ENCODE measurements at places on chromosomes 12 and 14. TPM values are rescaled to one million over a fixed set of nuclear protein-coding genes. Genes with fewer than 3 reads are reported as not detected.

The DPF3 gene
- 1.3 TPM for total RNA-seq

The MUCL1 gene
- total RNA-seq = not detected

- no peak overlapping the region for H3K4me3 ChIP-seq
- DNase-seq = no peak
- H3K4me1 ChIP-seq = no peaks in the 10 kb centered on the region
- H3K36me3 ChIP-seq = no peaks in the 10 kb centered on the region
- H3K27me3 ChIP-seq = no peaks in the 10 kb centered on the region
These were observed 325.8 kb upstream of the OR4E1 start for GRCh38 chr14:21999402-21999801.

GRCh38 chr14:56633544-56633943 lies 53.9 kb downstream of the TMEM260 start:
- H3K4me3 ChIP-seq = no peak overlapping the region
- H3K27ac ChIP-seq = no peak overlapping the region
- no peaks in the 10 kb centered on the region for H3K4me1 ChIP-seq
- H3K27me3 ChIP-seq = no peaks in the 10 kb centered on the region

GRCh38 chr14:35401422-35402265 lies 2.9 kb downstream of the NFKBIA start:
- peak overlapping the region; percentile 81 for H3K4me3 ChIP-seq
- no peak overlapping the region for H3K27ac ChIP-seq
- no peak for DNase-seq

GRCh38 chr14:49924852-49925251 lies 32.0 kb downstream of the ARF6 start:
- no peak overlapping the region for H3K4me3 ChIP-seq
- DNase-seq = no peak
- H3K36me3 ChIP-seq = no peaks in the 10 kb centered on the region
- H3K4me1 ChIP-seq = no peaks in the 10 kb centered on the region
